Activated CD4-positive, alpha-beta T cell treated with anti-CD3 and anti-CD28 coated beads, Interleukin-2, amount 50 U/mL, for 24 hours (primary cell): ENCODE measurements at places on chromosomes 3 and 15.

GRCh38 chr3:132417695-132418411, 551 bp downstream of the DNAJC13 start:
- no peak for DNase-seq

GRCh38 chr3:195806211-195806915, 5.4 kb downstream of the MUC4 start:
- DNase-seq, result no peak

GRCh38 chr3:62665627-62666437, 209.4 kb downstream of the CADPS start:
- no peak for DNase-seq

DNA sequence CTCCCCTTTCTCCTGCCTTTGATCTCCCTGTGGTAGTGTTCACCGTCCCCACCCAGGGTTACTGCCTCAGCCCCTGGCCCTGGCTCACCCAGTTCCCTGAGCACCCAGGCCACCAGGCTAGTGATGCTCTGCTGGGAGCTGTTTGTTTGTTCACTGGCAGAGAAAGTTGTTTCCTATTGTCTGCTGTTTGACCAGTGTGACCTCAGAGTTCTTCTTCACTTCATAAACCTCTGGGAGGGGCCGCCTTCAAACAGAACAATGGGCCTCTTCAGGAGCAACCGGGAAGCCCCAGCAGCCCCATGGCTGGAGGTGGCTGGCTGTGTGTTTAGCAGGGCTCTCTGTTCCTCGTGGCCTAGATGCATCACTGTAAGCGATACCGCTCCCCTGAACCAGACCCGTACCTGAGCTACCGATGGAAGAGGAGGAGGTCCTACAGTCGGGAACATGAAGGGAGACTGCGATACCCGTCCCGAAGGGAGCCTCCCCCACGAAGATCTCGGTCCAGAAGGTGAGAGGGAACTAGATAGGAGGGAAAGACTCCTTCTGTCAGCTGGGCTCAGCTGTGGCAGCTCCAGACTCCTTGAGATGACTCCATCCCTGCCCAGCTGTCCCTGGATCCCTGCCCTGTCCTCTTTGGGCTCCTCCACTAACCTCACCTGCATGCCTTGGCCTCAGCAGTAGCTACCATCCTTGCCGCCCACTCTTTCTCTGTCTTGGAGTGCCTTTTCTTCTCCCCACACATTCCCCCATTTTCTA, 3.4 kb downstream of the CLK3 start:
- DNase-seq, result no peak

GRCh38 chr15:66834881-66835878, 133.1 kb downstream of the SMAD6 start:
- no peak for DNase-seq
